ENCODE measurements at places on chromosomes 16 and 17.

DNA sequence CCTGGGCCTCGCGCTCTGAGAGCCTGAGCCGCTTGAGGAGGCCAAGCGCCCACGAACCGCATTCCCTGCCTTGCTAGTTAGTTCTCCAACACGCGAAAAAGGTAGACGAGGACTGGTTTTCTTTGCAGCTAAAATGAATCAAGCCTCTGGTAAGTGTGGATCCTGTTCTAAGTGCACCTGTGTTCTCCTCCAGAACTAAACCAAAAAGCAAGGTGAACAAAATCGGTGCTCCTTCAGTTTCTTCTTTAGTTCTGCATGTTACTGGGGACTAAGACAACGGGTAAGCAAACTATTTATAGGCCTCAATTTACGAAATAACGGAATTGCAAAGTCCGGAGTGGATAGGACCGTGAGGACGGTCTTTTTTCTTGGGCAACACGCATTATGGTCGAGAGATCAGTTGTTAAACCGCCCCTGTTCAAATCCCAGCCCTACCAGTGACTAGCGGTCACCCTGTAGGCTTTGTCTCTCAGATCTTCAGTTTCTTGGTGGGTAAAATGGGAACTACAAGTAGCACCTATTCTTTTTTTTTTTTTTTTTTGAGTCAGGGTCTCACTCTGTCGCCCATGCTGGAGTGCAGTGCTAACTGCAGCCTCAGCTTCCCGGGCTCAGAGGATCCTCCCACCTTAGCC lies 993 bp upstream of the ANKRD11 start:
- no peak for DNase-seq

DNA sequence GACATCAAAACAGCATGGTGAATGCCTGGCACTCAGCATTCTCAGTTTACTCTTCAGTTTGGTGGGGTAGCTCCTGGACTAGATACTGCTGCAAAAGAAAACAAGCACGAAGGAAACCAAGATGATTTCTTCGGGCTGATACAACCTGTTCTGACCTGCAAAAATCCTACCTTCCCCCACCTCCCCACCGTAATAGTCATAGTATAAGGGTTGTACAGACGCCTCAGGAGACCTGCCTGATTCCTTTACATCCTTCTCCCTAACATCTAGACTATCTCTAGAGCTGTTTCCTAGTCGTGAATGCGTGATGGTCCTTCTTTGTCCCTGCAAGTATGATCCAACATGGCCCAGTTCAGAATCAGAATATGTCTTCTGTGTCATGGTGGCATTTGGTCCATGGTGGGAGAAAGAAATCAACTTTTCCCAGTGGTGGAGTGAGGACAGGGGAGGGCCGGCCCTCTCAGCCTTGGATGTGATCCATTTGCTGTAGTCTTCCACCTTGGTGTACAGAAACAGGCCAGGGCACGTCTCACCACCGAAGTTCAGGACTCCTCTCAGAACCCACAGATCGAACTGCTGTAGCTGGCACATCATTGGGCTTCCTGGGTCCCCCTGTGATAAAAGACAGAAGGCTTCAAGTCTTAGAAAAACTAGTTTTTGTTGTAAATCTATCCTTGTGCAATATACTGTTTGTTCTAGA lies 14.5 kb downstream of the PRSS54 start:
- no peak for DNase-seq

GRCh38 chr16:75238132-75238852 lies 13.1 kb downstream of the BCAR1 start:
- peak; percentile 42 for DNase-seq

DNA sequence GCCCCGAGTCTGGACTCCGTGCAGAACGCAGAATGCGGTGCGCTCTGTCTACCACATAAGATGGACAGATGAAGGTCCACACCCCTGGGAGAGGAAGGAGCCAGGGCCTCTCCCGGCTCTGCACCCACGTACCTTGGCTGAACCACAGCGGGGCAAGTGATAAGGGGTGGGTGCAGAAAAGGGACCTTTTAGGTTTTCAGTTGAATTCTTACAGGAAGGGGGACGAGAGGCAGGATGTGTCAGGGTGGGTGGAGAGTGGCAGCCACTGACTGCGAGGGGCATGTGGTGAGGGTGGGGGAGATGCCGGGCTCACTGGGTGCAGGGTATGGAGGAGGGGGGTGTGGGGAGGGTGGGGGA lies 372 bp downstream of the CD300A start:
- no peak for DNase-seq

DNA sequence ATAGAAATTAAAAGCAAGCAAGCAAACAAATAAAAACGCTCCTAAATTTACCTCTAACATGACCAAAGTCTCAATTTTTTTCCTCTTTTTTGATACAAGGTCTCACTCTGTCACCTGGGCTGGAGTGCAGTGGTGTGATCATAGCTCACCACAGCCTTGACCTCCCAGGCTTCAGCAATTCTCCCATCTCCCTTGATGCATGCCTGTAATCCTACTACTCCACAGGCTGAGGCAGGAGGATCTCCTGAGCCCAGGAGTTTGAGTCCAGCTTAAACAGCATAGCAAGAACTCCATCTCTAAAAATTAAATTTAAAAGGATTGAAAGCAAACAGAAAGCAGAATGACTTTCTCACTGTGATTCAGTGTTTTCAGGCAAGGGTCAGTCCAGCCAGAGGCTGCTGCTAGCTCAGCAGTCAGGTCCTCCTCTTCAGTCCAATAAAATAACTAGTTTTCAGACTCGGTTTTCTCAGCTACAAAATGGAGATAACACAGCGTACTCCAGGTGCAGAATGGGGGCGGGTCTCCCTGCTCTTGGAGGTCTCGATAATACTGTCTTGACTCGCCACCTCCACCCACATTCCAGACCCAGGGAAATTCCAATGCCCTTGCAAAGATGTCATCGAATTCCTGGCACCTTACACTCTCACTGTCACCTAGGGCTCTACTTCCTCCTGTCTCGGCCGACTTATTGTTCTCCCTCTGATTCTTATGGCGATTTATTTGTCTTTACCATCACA lies 20.7 kb upstream of the MRTFB start:
- DNase-seq, result no peak

DNA sequence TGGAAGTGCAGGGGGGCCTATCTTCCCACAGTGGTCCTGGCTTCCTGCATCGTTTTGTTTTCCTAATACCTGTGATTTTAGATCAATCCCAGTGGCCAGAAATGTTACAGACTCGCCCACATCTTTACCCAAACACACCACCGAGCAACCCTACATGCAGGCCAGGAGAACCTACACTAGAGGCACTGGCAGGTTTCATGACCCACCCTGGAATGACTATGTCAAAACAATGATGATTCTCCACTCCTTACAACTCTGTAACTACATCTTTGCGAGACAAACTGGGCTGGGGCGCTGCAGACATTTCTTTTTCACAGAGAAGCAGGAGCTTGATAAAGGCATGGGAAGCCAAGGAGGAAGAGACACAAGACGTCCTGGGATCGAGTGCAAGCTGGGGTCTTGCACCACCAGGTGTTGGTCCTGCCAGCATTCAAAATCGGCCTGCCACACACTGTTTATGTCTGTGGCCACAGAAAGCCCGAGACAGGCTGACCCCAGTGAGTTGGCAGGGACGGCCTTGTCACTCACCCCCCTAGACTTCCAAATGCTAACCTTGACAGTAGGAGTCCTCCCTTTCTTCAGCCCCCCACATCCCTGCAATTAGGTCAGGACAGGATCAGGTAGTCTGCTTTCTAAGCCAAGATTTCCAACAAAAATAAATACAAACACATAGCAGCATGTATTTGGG lies 32.5 kb downstream of the UBE2O start:
- DNase-seq, result no peak

DNA sequence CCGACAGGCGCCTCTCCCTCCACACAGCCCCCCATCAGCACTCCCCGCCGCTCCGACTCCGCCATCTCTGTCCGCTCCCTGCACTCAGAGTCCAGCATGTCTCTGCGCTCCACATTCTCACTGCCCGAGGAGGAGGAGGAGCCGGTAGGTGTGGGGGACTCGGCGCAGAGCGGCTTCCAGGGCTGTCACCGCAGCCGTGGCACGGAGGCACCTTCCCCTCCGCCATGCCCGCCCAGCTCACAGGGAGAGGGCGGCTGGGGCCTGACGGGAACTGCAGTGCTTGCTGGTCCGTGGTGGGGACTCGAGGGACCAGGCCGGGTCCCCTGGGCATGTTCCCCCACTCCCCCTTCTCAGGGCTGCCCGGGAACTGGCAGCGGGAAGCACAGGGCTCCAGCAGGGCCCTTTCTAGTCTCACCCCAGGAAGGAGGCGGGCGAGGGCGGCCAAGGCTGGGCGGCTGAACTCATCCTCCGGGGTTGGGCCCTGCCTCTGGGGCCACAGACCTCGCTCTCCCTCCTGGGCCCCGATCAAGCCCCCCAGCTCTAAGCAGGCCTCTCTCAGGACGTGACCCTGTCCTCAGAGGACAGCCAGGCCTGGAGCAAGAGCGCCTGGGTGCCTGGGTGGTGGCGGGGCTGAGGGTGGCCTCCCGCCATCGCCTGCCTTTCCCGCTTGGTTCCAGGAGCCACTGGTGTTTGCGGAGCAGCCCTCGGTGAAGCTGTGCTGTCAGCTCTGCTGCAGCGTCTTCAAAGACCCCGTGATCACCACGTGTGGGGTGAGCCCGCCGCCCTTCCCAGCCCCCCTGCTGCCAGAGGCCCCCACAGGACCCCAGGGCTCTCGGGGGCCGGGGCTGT lies 15.2 kb downstream of the TRAF7 start:
- no peak for DNase-seq

GRCh38 chr16:27634779-27635178 lies 84.8 kb downstream of the KATNIP start:
- no peak for DNase-seq

DNA sequence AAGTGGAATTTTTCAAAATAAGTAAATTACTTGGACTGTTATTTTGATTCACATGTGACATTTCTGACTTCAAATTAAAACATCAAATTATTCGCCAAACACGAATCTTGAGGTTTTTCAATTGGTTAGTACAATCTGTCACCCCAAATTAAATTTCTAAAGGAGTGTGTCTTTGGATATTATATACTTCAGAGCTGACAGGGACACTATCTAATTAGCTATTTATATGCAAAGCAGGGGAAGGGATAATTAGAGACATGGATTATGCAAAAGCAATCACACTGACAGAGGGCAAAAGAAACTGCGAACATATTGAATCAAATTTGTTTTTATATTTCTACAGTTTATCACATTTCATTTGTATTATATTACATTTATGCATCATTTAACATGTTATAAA lies 433.0 kb downstream of the KIF2B start:
- no peak for DNase-seq

DNA sequence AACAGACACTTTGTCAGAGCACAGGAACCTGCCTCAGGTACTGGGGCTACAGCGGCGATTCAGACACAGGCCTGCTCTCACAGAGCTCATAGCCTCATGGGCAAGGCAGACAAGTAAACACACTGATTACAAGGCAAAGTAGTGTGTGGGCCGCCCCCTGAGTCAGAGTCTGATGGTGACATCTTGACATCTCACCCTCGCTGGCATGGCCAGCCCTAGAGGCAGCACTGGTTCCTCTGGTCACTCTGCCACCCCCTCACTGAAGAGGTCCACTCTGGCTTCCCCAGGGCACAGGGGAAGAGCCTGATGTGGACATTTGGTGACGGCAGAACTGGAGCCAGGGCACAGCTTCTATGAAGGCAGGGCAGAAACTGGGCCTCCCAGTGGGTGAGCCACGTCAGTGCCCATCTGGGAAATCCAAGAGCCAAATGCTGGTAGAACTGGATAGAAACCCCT lies 32.9 kb upstream of the TOB1 start:
- no peak for DNase-seq

DNA sequence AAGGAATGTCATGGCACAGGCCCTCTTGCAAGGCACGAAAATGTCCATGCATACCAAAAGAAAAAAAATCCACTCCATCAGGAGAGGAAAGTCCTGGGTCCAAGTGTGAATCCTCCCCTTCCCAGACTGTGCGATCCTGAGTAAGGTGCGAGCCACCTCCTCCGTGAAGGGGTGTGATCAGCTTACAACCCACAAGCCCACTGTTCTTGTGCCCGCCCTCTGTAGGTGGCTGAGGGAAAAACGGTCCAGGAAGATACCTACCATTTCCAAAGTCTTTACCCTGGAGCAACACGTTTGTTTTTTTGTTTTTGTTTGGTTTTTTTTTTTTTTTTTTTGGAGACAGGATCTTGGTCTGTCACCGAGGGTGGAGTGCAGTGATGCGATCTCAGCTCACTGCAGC lies 116.5 kb downstream of the ZNF423 start:
- no peak for DNase-seq

GRCh38 chr17:14228903-14229302 lies 7.8 kb downstream of the CDRT15 start:
- DNase-seq, result no peak

DNA sequence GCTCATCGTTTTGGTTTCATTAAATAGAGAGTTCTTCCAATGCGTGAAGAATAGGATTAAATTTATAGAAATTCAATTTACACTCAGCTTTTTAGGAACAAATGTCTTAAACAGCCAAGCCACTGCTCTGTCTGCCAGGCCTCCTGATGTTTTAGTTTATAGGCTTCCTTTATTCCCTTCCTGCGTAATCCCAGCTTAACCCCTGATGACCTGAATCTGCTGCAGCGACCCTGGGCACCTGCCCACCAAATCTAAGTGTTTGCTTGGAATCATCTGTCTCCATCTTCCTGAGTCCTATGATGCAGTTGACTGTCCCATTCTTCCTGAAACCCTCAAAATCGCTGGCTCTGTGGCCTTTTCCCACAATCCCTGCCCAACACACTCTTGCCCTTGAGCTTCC lies 179.9 kb downstream of the GSG1L start:
- DNase-seq, result no peak

GRCh38 chr17:4038076-4038475 lies 73.8 kb upstream of the ATP2A3 start:
- DNase-seq, result no peak

DNA sequence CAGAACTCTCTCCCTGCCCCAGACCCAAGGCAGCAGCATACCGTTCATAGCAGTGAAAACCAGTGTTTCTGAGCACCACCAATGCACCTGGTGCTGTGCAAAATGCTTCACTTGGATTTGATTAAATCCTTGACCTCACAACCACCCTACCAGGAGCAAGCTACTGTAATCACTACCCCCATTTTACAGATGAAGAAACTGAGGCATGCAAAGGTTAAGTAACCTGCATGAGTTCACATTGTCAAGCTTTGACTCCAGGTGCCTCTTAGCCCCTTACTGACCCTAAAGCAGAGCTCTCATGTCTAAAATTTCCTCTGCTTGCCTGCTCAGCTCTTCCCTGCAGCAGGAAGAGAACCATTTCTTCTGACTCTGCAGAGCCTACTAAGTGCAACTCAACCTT lies 34.2 kb upstream of the GOSR2 start:
- no peak for DNase-seq

DNA sequence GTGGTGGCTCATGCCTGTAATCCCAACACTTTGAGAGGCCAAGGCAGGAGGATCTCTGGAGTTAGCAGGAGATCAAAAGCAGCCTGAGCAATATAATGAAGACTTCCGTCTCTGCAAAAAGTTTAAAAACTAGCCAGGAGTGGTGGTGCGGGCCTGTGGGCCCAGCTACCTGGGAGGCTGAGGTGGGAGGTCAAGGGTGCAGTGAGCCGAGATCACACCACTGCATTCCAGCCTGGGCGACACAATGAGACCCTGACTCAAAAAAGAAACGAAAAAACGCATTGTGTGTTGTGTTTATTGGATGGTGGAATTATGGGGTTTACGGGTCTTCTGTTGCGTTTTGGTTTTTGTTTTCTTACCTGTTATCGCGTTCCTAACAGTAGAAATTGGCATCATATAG lies 863 bp upstream of the DDX19A start:
- no peak for DNase-seq

Data from cerebellar nuclear complex (tissue), 1 donor.